NCI-H510A (cell line): ENCODE measurements at places on chromosomes 3 and 15.

DNA sequence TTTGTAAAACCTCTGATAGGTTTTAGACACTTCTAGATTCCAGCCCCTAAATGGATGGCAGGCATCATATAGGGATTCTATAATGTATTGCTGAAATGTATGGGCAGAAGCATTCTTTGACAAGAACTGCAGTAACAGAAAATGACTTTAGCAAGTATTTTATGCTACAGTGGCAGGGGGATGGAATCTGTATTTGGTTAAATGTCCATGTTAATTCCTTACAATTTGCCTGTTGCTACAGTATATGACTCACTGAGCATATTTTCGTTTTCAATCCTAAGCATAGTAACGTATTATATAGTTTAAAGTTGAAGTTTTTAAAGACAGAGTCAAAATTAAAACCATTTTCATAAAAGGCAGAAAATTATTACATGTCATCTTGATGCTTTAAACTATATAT lies 150.1 kb downstream of the MEX3B start:
- no peak for DNase-seq

- no peak for DNase-seq
These were observed 17.4 kb upstream of the TRMT10C start for GRCh38 chr3:101544161-101544850.

GRCh38 chr15:63870487-63871209 lies 36.9 kb upstream of the HERC1 start:
- DNase-seq: no peak

DNA sequence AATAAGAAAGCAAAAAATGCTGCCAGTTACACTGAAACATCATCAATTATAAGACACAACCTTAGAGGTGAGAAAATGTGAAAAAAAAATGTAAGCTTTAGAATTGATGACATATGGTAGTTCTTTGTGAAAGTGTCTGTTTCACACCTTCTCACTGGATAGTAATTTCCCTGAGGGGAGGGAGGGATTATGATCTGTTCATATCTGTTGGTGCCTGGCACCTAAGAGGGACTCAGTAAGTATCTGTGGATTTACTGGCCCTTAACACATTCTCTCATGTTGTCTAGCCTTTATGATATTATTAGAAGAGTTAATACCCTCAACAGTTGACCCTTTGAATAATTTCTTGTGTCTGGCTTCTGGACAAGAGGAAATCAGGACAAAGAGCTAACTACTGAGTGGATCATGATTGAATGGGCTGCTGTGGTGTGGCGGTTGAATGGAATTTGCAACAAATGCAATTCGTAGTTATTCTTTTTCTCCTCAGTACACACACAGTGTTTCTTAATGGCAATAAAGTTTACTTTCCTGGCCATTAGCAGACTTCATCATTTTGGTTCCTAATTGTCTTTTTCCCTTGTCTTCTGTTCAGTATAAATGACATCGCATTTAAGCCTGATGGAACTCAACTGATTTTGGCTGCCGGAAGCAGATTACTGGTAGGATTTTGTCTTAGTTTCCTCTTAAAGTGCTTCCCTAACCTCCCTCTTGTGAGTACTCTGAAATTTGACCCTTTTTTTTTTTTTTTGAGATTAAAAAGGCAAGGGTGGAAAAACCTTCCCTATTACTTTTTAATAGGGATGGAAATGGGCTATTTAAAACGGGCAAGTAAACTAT lies 9.5 kb downstream of the IFT122 start:
- DNase-seq: no peak

GRCh38 chr3:150238048-150238802 lies 169.9 kb upstream of the TSC22D2 start:
- no peak for DNase-seq

GRCh38 chr3:127004641-127005397 lies 21.9 kb downstream of the PLXNA1 start:
- DNase-seq: no peak

GRCh38 chr3:98012979-98013378 lies 22.1 kb downstream of the GABRR3 start:
- no peak for DNase-seq

- no peak for DNase-seq
These were observed 47.4 kb upstream of the OSTN start for GRCh38 chr3:191151653-191152052.

DNA sequence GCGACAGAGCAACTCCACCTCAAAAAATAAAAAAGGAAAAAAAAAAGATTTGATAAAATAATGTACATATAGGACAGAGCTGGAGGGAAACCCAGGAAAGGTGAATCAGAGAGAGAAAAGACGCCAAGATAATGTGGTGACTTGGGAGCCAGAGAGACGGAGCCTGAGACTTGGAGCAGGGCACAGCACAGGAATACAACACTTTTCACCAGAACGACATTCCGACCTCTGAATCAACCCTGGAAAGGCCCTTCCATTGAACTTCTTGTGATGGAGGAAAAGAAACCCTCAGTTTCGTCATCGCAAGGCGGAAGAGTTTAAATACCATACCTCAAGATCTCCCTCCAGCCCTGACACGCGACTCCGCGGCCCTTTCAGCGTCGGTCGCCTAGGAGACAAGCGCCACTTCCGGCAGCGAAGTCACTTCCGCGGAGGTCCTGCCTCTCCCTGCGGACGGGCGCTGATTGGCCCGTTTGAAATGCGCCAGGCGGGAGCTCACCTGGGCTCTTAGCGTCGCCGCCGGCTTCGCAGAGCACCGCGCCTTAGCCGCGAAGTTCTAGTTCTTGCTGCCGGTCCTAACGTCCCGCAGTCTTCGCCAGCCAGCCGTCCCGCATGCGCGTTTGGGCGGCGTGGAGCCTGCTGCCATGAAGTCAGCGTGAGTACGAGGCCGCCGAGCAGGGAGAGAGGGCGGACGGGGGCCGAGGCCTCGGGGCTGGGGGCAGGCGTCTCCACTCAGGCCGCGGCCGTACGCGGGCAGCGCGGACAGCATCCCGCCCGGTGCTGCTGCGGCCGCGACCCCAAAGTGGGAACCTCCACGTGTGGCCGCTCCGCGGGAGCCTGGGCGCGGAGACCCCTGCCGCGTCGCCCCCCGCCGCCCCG lies at the start of gene KIF23:
Gene KIF23 (plus strand): TSS at position 528 of the 879 bp plus-strand sequence. CDS start 117 bp downstream, at position 645.
- peak; percentile 73 for DNase-seq

GRCh38 chr15:33074942-33075341 lies 119.6 kb downstream of the FMN1 start:
- no peak for DNase-seq

- DNase-seq: no peak
These were observed 17.3 kb upstream of the UBE2E2 start for GRCh38 chr3:23185861-23186260.

DNA sequence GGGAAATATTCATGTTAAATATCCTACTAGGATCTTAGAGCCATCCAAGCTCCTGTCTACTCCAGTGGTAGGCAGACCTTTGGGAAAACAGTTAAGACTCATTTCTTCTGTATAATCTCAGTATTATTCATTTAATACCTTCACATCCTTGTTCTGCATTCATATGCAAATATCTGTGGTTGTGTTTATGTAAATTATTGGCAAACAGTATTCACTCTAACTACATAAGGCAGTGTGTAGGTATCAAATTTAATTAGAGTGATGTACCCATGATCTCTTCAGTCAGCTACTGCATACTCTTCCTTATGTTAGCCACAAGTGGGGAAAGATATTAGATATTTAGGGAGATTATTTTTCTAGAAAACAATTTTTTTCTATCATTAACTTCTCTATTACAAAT lies 200.8 kb upstream of the SLC2A2 start:
- DNase-seq: no peak

- DNase-seq: no peak
These were observed 123.8 kb downstream of the TIGIT start for GRCh38 chr3:114417675-114418074.

- DNase-seq: no peak
These were observed 55.1 kb upstream of the ZBTB38 start for GRCh38 chr3:141313093-141313683.

DNA sequence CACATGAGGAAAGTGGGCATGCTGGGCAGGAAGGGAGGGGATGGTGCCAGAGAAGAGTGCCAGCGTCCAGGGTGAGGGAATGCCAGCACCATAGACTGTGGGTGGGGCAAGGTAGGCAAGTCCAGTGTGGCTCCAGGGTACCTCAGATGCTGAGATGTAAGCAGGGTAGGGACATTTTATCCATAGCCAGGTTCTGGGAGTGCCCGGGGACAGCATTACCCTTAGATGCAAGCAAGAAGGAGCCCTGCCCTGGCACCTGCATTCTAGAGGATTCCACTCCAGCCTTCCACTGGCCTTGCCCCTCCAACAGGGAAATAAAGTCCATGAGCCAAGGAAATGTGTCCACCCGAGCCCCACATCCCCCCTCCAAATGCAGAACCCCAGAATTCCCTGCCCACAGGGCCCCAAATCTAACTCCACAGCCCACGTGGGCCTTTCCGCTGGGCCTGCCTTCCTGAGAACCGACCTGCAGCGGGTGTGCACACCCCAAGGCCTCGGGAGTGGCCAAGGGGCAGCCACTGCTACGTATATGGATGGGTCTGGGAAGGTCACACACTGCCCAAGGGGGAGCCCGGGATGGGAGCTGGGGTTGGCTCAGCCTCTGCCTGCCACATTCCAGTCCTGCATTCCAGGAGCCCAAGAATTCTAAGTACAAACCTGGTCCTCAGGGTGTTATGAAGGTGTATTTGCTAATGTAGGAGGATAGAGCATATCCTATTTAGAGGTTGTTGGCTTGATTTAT lies 20.3 kb upstream of the CYP11A1 start:
- DNase-seq: no peak

DNA sequence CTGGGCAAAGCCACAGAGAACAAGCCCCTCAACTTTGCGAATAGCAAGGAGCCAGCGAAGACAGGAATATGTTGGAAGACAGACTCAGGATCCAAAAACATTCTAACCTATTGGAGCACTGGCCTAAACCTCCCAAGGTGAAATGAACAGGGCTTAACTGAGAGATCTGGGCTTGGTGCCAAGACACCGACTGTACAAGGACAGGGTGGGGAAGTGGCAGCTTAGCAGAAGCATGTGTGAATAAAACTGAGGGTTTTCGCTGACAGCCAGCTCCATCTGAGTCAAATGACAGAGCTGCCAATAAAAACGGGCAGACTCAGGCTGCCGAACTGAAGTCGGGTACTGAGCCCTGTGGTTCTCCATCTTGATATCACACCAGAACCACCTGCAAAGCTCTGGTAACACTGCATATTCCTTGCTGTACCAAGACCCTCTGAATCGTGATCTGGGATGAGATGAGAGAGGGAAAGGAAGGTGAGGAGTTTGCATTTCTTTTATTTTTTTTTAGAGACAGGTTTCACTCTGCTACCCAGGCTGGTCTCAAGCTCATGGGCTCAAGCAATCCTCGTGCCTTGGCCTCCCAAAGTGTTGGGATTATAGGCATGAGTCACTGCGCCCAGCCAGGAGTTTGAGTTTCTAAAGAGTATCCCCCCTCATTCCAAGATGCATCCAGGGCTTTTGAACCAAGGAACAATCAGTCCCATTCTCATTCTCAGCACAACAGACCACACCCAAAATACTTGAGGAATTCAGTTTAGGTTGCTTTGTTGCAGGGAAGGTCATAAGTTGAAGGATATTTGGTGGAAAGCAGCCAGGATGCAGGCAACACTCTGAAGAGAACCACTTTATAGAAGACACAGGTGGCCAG lies 6.0 kb upstream of the PLCB2 start:
- DNase-seq: peak; percentile 51

DNA sequence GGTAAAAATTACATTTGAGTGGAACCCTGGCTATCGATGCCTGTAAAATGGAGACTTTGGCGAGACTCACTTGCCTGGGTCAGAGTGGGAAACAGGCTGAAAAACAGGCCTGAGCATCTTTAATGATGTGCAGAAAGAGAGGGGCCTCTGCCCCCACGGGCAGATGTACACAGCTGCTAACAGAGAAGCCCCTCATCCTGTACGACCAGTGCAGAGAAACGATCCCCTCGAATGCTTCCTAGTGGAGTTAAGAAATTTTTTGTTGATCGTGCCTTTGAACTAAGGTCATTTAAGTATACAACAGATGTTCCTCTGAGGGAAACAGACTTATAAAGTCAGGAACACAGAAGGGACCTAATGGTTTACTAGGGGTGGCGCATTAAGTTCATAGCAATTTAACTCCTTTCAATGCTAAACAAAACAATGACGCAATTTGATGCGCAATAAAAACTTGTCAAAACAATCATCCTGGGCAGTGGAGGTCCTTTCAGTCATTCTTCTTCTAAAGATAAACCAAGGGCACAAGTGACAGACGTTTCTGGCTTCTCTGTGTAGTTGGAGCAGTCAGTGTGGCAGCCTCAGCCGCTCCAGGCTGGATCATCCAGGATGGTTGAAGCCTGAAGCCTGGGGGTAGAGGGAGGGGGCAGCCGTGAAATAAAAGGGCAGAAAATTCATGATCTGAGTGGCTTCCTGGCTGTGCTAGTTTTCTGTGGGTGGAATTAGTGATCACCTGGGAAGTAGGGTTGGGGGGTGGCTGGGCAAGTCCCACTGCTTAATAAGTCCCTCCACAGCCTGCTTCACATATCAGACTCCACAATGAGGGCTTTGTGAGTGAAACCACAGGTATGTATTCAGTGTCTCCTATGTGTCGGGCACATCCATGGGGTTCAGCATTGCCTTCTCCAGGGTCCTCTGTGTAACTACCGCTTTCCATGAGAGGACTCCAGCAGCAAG lies 50.8 kb upstream of the MRPS22 start:
- DNase-seq: no peak

DNA sequence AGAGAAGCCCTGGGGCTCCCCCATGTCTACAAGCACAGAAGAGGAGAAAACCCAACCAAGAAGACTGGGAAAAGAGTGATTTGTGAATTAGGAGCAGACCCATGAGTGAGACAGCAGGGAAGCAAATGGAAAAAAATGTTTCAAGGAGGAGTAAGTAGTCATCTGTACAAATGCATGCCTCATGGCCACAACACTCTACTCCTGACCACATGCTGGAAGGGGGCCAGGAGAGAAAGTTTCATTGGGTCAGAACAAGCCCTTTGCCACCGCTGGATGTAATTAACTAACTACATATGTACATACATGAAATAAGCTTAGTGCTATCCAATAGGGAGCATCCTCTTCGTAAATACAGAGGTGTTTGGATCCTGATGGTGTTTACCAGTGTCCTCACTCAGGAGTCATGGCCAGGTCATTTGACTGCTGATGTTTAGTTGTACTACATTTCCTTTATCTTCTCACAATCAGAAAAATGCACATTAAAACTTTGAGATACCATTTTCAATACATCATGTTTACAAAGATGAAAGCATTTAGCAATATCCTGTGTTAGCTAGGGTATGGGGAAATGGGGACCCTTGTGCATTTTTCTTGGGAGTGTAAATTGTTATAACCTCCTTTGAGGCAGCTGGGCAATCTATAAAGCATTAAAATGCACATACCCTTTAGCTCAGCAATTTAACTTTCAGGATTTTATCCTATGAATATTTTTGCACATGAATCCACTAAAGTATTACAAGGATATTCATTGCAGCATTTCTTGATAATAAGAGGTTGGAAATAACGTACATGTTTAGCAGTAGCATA lies 27.1 kb downstream of the CLRN1 start:
- no peak for DNase-seq

GRCh38 chr15:58447271-58448010 lies 15.7 kb downstream of the LIPC start:
- DNase-seq: no peak

GRCh38 chr3:16249336-16249735 lies 15.4 kb downstream of the DPH3 start:
- no peak for DNase-seq

GRCh38 chr3:196202516-196202970 lies 8.7 kb downstream of the ZDHHC19 start:
- no peak for DNase-seq
